ENCODE measurements at places on chromosomes 5 and 9.
A peak's percentile ranks its signal among the peaks of the same experiment; 100 is the strongest.

DNA sequence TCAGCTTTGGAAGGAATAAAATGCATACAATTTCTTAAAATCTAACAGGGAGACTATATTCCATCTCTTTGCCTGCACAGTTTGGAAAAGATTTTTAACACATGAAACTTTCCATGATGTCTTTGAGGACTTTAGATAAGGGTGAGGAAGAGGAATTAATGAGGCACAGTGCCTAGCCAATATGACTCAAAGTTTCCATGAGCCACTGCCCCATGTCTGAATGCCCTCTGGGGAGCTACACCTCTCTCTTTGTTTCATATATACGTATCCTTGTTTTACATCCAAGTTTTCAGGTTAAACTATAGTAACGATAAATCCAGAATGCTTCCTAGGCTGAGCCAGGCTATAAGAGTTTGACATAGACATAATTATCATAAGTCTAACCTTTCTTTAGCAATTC is 349.3 kb upstream of the TLE4 start:
- peak; percentile 83 for DNase-seq

- no peak for DNase-seq
Measured at GRCh38 chr9:132585954-132586829, 3.8 kb downstream of the BARHL1 start.

DNA sequence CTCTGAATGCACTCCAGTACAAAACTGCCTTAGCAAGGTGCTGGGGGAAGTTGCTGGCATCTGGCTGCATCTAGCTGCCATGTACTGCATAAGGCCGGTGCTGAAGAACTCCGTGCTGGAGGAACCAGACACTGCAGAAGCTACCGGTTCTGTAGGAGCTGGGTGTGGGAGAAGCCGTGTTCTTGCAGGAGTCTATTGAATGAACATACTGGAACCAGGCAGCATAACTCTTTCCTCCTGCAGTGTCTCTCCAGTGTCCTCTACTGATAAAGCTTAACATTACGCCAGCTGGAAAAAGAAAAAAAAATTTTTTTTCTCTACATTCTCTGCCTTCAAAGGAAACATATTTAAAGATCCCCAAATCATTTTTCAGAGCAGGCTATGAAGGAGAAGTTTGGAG is 38.5 kb downstream of the VPS13A start:
- DNase-seq, result peak; percentile 6

DNA sequence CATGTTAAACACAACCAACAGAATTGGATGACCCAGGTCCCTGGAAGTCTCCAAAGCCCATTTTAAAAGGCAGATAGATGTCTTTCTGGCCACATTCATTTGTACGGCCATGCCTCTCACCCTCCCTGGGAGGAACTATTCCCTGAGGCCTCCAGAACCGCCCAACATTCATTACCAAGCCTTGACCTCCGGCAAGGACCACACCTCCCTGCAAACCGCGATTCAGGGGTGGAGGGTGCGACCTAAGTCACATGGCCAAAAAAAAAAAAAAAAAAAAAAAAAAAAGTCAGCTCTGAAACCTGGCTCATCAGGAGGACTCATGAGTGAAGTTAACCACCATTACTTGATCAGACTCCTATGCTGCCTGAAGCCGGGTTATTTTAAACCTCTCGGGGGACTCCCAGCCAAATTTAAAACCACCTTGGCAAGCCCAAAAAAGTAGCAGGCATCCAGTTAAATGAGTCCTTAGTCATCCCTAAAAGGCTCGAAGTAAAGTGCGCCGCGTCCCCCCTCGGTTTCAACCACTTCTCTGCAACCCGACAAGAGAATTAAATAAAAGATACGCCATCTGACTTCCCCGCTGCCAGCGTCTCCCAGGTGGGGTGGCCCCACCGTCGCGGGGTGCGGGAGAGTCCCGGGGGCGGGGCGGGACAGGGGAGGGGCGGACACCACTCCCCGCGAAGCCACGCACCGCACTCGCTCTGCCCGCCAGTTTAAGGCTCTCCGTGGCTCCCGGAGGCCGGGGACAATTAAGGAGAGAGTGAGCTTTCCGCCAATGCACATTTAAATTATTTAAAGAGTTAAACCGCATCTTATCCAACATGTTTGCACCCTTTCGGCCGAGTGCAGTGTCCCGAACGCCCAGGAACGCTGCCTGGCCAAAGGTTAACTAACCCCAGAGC is 2.3 kb downstream of the KLF9 start:
- peak; percentile 91 for DNase-seq

DNA sequence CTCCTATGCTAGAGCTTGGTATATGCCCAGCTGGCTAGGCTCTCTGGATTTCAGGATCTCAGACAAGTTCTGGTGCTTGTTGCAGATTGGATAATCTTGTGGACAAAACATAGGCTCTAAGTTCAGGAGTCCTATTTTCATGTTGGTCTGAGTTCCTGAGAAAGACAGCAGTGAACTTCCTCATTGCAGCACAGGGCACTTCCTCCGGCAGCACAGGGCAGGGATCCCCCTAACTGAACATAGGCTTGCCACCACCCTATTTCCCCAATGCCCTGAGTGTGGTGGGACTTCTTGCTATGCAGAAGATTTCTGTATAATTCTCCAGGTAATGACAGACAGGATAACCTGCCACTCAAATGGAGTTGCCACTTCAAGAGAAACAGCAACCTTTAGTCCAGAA is 220.1 kb downstream of the PIK3R1 start:
- DNase-seq, result no peak

- DNase-seq, result peak; percentile 81
Measured at GRCh38 chr9:120710110-120710981, 3.9 kb downstream of the MEGF9 start.

DNA sequence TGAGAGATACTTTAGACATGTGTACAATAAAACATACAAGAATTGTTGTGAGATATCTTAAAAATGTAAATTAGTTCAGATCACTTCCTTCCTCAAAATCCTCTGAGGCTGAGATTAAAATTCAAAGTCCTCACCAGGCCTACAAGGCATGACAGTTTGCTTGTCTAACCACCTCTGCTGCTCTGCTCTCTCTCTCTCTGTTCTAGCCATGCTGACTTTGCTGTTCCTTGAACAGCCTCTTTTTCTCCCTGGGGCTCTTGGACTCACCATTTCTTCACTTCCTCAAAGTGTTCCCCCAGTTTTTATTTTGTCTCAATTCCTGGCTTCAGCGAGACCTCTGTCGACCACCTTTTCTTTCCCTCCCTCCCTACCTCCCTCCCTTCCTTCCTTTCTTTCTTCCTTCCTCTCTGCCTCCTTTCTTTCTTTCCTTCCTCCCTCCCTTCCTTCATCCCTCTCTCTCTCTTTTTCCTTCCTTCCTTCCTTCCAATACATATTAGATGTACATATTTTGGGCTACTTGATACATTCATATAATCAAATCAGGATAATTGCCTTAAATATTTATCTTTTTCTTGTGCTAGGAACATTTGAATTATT is 27.0 kb downstream of the CATSPER3 start:
- DNase-seq, result no peak

DNA sequence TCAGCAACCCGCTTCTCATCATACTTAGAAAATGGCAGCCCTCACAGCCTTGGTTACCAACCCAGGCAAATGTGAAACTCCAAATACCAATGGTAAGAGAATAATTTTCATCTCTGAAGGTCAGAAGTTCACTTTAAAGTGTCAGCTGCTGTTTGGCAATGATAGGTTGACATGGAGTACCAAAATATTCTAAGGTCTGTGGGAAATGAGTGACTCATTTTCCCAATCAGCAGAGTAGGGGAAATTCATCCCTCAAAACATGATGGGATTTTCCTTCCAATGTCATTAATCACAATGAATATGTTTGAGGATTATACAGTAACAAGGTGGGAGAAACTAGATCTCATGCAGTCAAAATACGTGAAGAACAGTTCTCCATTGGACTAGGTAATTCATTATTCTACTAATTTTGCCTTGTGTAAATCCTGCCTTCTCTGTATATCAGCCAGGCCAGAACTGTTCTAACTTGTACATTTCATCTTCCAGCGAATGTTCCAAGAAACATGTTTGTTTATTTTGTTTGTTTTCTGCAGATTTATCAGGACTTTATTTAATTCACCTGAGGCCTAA is 53.1 kb upstream of the ERBIN start:
- peak; percentile 49 for DNase-seq

DNA sequence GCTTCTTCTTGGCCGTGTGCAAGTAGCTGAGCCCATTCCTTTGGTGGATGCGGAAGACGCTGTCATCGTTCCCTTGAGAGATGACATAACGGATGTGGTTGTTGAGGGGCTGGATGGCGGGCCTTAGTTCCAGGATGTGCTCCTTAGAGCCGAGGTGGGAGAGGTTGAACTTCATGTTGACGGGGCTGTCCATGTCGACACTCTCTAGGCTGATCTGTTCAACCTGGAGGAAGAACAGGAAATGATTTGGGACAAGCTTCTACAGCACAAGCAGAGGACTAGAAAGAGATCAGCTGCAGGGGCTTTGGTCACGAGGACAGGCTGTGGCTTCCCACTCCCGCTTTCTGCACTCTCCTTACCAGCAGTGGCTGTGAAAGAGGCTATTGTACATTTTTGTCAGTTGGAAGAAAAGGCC is 176.0 kb downstream of the SLC12A2 start:
- peak; percentile 3 for DNase-seq

DNA sequence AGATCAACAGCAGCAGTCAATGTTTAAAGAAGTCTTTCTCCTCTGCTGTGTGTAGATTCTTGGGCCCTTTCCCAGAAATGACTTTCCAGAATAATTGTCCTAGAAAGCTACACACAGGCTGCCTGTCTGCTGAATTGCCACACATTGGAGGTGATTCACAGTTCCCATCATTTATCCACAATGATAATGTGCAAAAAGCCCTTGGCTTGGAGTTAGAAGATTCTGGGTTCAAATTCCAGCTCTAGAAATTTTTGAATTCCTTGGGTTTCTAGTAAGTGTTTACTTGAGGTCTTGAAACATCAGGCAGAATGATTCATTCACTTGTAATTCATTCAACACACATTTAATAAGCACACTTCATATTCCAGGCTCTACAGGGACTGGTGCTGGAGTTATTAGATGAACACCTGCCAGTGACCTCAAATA is 28.6 kb upstream of the EPB41L4B start:
- DNase-seq, result peak; percentile 66

GRCh38 chr9:71748280-71748743 is 20.0 kb downstream of the CEMIP2 start:
- peak; percentile 63 for DNase-seq

DNA sequence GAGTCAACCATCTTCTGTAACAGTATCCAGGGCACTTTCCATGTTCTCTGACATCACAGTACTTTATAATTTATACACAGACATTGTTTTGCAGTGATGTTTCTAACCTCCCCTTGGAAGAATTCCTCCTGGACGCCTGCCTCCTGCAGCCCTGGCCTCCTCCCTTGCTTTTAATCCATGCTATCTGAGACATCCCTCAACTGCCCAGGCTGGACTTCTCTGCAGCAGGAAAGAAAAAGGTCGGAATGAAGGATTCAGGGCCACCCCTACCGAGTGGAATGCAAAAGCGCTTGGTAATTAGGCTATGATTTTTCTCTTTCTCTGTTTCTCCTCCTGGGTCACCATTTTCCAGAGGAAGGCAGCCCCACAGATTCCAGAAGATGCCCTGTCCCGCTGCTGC is 47.0 kb upstream of the SHC3 start:
- no peak for DNase-seq

- no peak for DNase-seq
Measured at GRCh38 chr5:179397516-179397915, 52.3 kb upstream of the ADAMTS2 start.

DNA sequence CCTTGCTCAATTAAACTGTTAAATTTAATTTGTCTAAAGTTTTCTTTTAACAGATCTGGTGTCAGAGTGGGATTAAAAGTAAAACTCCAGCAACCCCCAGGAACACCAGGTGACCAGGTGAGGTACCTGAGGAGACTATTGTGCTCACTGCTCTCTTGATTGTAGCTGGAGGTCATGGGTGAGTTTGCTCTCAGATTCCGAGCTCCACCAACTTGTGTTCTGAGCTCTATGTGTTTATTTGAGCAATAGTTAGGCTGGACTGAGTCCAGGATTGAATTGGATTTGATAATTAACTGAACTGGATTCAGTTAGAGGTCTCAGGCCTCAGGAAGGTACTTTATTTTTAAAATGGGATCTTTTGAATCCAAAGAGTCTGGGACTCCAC is 17.9 kb upstream of the SCGB3A2 start:
- no peak for DNase-seq

GRCh38 chr5:111756581-111757354 is at the start of gene NREP:
TSS of gene NREP (minus strand) at chr5:111757194. CDS start at chr5:111755772, 1,422 bp downstream.
- no peak for DNase-seq
